ENCODE measurements at places on chromosomes 5 and 9.

GRCh38 chr5:102778478-102778877, 23.4 kb downstream of the PAM start:
- DNase-seq: no peak

DNA sequence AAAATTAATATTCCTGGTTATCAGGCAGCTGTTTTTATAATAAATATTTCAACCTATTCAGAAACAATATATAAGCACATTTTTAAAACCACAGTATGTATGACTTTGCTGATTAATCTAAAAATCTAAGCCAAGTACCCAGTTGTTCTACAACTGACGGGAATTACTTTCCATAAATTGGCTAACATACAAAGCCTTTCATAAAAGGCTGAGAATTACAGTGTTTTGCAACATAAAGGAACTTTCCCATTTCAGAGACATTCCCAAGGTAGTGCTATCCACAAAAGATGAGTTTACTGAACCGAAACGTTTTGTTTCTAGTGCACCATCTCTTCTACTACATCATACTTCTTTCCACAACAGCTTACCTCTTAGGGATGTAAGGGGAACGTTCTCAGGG, 7.2 kb downstream of the RNF145 start:
- no peak for DNase-seq

DNA sequence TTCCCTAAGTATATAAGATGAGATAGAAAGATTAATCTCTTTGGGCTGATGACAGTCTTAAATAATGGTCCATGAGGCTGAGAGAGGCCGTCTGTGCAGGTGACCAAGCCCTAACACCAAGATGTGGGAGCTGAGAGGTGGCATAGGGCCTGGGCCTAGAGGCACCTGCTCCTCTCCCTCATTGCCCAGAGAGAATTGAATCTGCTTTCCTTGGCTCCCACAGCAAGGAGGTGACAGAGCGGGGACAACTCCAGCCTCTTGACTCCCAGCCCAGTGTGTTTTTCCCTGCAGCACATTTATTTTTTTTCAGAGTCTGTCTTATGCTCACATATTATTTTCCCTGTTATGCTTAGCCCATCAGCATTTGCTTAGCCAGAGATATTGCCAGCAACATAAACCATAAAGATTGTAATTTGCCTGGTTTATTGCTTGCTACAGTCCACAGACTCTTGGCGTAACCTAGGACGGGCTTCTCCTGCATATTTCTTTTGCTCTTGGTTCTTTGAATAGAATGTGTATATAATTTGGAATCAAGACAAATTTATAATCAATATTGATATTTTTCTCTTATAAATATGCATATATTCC, 105.6 kb downstream of the NTRK2 start:
- no peak for DNase-seq

GRCh38 chr5:143309661-143310431, 93.6 kb downstream of the NR3C1 start:
- DNase-seq: no peak

- no peak for DNase-seq
Observed at GRCh38 chr5:68290260-68290674, 74.7 kb downstream of the PIK3R1 start.

GRCh38 chr9:93634311-93635185, 58.2 kb downstream of the PHF2 start:
- DNase-seq: no peak

DNA sequence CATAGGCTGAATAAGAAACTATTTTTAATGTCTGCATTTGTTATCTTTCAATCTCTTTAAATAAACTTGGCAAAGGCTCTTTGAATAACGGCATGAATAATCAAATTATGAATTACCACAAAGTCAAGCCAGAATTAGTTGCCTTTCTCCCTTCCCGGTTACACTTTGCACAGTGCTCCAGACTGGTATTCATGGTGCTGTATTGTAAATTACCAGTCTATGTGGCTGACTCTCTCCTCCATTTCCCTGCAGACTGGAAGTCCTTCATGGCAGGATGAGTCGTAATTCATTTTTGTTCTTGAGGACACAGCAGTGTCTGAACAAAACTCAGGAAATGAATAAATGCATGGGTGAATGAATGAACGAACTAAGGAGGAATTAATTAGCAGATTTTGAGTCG, 142.9 kb downstream of the GNA14 start:
- DNase-seq: no peak

DNA sequence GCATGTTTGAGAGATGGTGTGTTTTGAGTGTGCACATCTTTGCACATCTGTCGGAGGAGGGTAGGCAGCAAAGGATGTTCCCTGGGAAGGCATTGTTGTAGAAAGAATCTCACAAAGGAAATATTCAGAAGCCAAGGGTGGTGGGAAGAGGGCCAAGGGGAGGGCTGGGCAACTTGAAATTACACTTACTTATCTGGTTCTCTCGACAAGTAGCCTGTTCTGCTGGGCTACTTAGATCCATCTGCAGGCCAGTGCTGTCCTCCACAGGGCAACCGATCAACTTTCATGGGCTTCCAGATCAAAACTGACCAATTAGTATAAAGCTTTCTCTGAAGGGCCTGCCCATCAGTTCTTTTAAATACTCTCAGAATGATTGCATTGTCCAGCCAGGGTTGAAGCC, 495.2 kb downstream of the GADD45G start:
- DNase-seq: no peak

GRCh38 chr9:3962496-3962895, 337.4 kb downstream of the GLIS3 start:
- DNase-seq: no peak

- DNase-seq: no peak
Observed at GRCh38 chr5:174397206-174397605, 327.2 kb upstream of the MSX2 start.

DNA sequence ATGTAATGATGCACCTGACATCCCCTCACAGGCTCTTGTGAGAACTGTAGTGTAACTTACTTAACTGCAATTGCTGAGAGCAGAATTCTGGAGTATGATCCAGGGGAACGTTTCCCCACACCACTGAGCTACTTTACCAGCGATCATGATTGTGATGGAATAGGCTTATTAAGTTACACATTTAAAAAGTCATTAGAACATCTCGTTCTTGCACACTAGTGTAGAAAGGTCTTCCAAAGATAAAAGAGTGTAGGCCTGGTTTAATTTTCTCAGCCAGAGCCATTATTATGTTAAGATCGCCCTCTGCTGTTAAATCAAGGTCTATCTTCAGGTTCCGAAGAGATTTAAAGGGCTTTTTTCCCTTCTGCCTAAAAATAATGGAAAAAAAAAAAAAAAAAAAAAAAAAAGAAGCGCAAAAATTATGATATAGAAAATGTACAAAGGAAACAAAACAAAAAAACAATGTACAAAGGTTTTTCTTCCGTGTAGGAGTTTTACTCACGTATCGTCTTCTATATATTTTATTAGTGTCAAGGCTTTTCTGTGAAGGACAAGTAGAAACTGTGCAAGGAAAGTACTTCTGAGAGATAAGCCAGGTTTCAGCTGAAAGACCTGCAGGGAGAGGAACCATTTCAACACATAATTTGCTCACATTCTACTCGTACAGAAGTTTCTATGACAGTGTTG, 18.6 kb upstream of the MOB3B start:
- DNase-seq: no peak

GRCh38 chr9:137179761-137180160, 7.9 kb upstream of the TMEM210 start:
- DNase-seq: no peak

DNA sequence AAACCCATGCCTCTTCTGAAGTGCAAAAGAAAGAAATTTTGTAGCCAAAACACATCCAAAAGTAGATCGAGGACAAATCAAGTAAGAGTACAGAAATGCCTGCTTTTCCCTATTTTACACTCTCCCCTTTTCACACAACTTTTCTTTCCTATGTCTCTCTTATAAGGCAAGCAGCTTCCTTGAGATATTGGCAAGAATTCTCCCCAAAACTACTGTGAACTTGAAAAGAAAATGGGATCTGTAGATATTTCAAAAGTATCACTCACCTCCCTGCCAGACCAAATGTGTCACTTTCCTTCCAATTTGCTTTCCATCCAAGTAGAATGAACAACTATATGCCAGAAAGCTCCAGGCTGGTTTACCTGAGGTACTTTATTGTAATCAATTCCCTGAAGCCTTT, 47.9 kb upstream of the GABRA6 start:
- no peak for DNase-seq

DNA sequence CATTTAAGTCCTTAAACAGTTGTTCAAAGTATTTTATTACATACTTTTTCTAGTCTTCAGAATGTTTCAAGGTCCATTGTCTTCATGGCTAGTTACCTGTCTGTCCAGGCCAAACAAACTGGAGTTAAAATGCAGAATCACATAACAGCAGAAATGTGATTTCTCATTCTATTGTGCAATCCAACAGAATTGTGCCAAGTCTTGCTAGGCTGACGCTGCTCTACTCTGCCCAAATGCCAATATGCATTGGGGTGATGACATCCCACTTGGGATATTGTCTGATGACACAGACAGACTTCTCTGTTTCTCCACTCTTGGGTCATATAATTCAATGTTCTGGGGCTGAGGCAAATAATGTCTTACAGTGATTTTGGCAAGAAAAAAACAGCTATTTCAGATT, 5.2 kb upstream of the SLC22A5 start:
- DNase-seq: no peak

- DNase-seq: no peak
Observed at GRCh38 chr5:38831909-38832308, 13.9 kb upstream of the OSMR start.

- peak; percentile 3 for DNase-seq
Observed at GRCh38 chr5:95283761-95284571, 928 bp downstream of the MCTP1 start.

- DNase-seq: no peak
Observed at GRCh38 chr9:136958473-136958872, 6.4 kb downstream of the LCN12 start.

- no peak for DNase-seq
Observed at GRCh38 chr9:10146517-10147331, 466.1 kb downstream of the PTPRD start.

- no peak for DNase-seq
Observed at GRCh38 chr5:172805736-172806255, 28.3 kb upstream of the ERGIC1 start.

DNA sequence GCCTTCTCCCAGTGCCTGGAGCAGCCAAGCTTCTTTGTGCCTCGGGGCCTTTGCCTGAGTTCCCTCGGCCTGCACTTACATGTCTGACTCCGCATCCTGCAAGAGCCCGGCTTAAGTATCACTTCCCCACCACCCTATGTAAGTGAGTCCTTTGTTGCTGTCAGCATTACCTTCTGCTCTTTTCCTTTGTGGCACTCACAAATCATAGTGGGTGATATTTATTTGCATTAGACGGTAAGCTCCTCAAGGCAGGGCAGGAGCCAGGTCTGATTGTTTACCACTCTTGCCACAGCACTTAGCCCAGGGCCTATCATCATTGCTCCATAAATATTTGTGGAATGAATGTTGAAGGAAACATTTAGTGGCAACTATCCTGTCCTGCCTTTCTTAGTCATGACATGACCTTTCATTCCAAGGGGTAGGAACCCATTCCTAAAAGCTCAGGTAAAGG, 4.8 kb downstream of the GM2A start:
- DNase-seq: no peak

DNA sequence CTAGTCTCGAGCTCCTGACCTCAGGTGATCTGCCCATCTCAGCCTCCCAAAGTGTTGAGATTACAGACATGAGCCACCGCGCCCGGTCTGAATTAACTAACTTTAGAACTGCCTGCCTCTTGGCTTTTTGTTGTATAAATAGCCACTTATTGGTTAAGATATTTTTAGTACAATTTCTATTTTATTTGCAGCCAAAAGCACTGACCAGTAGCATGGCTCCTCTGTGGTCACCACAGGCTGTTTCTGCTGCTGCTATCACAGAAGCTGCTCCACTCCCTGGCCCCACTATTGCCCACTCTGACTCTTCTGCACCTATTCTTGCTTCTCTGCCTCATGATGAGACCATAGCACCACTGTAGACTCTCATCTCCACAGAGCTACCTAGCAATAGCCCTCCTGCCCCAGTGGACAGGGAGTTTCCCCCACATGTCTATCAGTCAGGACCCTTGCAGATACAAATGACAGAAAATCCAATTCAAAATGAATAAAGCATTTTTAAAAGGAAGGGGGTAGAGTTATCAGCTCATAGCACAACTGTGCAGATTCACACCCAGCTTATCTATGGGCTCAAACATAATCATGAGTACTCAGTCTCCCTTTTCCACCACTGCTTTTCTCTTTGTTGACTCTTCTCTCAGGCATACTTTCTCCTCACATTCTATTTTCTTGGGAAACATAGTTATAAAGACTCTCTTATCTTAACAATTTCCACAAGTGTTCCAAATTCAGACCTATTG, 151.8 kb upstream of the EPB41L4A start:
- no peak for DNase-seq

DNA sequence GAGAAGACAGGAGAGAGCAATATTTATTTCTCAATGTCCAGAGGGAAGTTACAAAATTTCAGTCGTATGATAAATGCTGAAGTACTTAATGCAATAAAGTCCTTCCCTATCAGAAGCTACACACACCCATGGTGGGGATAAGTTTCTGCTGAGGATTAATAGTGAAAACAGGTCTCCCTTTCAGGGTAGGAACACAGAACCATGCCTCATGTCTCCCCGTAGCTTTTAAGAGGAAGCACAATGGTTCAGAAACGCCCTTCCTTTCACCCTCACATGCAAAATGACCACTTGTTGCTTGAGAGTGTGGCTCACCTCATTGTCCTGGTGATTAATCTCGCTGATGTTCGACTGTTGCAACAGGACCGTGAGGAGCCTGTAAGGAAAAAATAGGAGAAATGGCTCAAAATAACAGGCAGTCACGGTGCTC, 73.6 kb downstream of the ANKRD55 start:
- DNase-seq: no peak

GRCh38 chr5:169197343-169197742, 103.6 kb downstream of the SLIT3 start:
- no peak for DNase-seq

DNA sequence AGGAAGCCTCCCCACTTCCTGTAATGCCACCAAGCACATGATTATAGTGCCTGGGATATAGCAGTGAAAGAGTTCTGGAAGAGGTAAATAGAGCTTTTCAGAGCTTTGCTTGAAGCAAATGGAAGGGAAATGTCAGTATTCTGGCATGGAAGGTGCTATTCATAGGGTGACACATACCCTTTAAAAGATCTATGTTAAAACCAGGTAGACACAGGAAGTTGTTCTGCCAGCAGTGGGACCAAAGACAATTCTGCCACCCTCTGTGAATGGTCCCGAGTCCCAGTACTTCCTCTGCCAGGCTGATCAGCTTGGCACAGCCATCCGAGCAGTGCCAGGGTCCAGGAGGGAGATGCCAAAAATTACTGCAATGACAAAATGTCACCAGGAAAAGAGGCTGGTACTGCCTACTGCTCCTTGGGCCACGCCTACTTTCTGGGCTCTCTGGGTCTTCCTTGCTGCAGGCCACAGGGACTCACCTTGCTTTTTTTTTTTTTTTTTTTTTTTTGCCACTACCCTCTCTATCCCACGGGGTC, 26.7 kb downstream of the GARNL3 start:
- DNase-seq: no peak

GRCh38 chr5:73450672-73451223, 2.2 kb upstream of the FOXD1 start:
- DNase-seq: no peak

GRCh38 chr5:150247726-150248125, 41.8 kb downstream of the CAMK2A start:
- DNase-seq: no peak

GRCh38 chr5:141771031-141771430, 89.0 kb upstream of the ARAP3 start:
- DNase-seq: no peak
